ENCODE measurements at places on chromosomes 1 and 21. TPM values are rescaled to one million over a fixed set of nuclear protein-coding genes. Genes with fewer than 3 reads are reported as not detected.

GRCh38 chr1:183267646-183268431 is 81.8 kb downstream of the LAMC2 start:
- peak; percentile 98 for DNase-seq

Gene PLEKHN1
- 4.6 TPM for total RNA-seq

- DNase-seq = peak; percentile 28
Measured at GRCh38 chr1:90175490-90176167, 180.7 kb downstream of the ZNF326 start.

DNA sequence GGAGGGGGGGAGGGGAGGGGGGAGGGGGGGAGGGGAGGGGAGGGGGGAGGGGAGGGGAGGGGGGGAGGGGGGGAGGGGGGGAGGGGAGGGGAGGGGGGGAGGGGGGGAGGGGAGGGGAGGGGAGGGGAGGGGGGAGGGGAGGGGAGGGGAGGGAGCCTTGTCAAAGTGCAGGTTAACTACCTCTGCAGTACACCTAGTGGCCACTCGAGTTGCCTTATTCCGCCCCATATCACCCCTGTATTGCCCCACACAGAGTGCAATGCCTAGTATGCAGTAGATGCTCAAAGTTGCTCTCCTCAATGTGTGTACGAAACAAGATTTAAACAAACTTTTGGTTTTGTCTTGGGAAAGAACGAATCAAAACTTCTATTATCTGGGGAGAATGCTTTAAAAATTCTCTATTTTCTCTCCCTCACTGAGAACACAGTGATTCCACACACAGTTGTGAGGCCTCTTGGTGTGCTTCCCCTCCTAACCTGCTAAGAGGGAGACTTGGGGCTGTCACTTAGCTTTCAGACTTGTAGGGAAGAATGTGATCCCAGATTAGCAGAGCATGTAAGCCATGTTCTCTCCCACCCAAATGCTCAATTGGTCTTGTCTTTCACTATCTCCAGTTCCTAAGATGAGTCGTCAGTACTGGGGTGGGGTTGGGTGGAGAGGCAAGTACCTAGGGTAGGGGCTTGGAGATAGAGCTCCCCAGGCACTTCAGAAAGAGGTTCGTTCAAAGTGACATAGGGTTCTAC is 79.7 kb upstream of the MAP10 start:
- no peak for DNase-seq

DNA sequence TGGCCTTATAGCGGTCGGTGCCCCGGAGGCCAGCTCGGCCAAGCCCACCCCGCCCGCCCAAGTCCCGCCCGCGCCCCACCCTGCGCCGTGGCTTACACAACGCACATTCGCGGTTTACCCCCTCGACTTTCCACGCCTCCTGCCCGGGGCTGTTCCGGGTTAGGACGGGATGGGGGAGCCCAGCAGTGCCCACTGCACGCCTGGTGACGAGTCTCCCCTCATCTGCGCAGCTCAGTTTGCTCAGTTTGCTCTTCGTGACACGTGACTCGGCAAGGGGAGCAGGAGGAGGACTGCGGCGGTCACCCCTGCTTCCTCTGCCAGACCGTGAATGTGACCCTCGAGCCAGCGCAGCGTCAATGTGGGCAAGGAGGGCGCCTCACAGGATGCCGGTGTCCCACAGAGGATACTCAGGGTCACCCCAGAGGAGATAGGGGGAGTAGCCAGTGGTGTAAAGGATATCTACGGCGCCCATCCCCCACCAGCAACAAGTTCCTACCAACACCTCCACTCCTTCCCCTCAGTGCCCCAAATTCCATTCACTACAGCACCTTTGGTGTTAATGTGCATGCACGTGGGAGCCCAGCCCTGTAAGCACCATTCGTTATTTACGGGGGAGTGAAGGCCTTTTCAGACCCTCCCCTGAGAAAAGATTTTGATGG is 350 bp upstream of the S100A6 start:
- DNase-seq = peak; percentile 63

Gene OSCP1
- 4.4 TPM for total RNA-seq

Gene FGR
- total RNA-seq = not detected

Gene DCDC2B
- not detected for total RNA-seq

GRCh38 chr1:201476670-201477344 is 7.8 kb upstream of the PHLDA3 start:
- DNase-seq = peak; percentile 95

Gene CCDC190
- total RNA-seq = not detected

- DNase-seq = no peak
Measured at GRCh38 chr1:11501491-11501897, 22.5 kb downstream of the DISP3 start.

Gene AGMAT
- total RNA-seq = 1.1 TPM

DNA sequence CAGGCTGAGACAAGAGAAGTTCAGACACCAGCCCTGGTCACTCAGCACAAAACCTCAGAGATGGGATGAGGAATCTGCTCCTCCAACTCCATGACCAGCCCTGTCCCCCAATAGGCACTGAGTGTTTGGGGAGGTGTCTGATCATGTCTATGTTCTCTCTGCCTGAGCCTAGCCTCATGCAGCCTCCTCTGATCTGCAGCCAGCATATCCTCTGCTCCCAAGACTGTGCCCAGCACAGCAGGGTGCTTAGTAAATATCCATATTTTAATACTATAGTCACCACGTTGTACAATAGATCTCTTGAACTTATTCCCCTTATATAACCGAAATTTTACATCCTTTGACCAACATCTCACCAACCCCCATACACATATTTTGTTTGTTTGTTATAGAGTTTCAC is 202.9 kb downstream of the MATN1 start:
- no peak for DNase-seq

Gene FMO2
- not detected for total RNA-seq

DNA sequence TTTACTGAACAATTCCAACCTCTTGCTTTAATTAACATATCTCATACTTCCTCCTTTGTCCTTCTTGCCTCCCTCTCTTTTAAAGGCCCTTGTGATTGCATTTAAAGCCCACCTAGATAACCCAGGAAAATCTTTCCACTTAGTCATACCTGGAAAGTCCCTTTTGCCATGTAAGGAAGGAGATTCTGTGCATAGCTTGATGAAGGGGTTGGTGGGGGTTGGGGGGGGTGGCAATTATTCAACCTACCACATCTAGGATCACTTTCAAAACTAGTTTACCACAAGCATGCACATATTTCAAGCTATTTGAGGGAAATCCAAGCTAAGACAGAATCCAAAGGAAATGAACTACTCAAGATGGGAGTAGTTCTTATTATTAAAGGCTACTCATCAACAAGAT is 249.1 kb upstream of the PTBP2 start:
- peak; percentile 54 for DNase-seq

Gene FCER1G
- total RNA-seq = 0.27 TPM

DNA sequence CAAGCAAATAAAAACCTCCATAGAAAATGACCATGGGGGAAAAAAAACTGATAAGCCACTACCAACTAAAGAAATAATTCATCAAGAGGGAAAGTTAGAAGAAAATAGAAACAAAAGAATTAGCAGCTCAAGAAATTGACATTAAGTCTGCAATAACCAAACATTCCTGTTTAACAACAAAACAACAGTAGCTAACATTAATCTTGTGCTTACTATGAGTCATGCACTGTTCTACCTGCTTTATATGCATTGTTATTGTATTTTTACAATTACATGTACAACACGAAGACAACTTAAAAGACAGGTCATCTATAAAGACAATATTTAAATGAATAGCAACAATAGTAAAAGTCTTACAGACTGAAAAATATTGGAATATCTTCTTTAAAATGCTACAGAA is 34.4 kb upstream of the LRRC7 start:
- peak; percentile 23 for DNase-seq

Gene LRRC38
- total RNA-seq = not detected

Gene KCNJ6
- total RNA-seq = not detected

DNA sequence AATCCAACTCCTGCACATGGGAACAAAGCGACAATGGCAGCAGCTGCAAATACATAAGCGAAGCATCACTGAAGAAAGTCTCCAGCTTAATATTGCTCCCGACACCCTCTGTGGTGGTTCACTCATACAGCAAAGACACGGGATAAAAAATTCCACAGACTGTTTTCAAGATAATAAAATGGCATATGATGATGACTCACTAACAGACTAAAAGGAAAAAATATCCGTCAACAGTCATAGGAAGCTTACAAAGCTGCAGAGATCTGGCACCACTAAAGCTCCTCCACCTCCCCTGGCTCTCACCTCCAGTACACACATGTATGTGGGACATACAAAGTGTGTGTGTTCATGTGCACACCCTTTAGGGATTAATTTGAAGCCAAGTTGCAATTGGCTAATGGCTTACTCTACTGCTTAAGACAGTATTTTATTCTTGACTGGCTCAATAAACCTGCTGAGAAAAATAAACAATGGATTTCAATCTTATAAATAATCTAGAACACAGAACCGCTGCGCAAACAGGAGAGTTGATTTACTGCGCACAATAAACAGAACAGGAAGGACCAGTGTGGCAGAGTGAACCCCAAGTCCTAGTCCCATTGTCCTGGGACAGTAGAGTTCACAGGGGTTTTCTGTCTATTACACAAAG is 94.4 kb downstream of the SLC45A1 start:
- no peak for DNase-seq

DNA sequence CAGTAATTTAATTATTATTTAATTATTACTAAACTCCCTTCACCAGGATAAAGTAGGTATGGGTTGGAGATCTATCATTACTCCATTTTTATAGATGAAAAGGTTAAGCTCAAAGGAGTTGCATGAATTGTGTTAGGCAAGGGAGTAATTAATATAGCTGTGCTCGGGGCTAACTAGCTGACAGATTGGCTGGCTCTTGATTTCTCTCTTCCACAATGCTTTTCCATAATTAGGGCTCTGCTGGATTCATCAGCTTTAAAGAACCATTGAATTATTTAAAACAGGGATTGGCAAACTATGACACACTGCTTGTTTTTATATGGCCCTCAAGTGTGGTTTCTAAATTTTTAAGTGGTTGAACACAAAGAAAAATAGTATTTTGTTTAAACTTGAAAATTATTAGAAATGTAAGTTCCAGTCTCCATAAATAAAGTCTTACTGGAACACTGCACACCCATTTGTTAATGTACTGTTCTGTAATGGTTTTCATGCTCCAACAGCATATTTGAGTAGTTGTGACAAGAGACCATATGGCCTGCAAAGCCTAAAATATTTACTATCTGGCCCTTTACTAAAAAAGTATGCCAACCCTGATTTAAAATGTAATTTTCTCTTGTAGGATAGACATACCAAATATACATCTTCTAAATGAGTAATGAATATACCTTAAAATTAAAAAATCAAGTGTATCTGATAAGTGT is 76.4 kb downstream of the GDAP2 start:
- no peak for DNase-seq

GRCh38 chr1:160117709-160118183 is 2.2 kb downstream of the ATP1A2 start:
- DNase-seq = no peak

- no peak for DNase-seq
Measured at GRCh38 chr1:206768472-206769303, 1.9 kb upstream of the IL19 start.

Gene ETS2
- 46.4 TPM for total RNA-seq

DNA sequence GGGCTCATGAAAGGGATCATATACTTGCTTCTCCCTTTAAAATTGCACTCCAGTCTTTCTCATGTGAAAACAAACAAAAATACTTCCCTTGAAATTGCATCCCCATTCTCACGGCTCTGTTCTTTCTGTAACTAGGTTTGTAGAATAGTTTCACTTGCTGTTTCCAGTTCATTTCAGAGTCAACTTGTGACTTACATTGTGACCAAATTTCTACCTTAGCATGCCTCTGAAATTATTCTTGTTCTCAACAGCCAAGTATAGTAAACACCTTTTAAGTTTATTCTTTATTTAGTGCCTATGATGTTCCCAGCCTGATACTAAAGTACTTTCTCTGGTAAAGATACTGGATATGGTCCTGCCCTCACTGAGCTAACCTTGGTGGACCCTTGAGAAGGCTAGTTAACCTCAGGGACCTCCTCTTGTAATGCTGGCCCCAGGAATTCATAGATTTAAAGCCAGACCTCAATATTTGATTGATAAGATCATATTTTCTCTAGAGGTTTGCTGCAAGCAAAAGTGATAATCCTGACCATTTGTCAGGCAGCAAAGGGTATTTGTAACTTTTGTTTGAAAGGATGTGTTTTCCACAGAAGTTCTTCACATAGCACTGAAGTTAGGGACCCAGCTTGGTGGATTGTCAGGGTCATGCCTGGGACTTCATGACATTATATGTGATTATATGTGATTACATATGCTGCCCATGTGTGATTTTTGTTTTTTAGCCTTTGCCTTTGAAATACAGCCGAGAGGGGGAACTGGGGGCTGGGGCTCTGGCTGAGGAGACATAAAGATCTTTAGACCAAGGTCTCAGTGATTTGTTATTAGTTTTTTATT is 29.6 kb downstream of the VANGL2 start:
- DNase-seq = no peak

DNA sequence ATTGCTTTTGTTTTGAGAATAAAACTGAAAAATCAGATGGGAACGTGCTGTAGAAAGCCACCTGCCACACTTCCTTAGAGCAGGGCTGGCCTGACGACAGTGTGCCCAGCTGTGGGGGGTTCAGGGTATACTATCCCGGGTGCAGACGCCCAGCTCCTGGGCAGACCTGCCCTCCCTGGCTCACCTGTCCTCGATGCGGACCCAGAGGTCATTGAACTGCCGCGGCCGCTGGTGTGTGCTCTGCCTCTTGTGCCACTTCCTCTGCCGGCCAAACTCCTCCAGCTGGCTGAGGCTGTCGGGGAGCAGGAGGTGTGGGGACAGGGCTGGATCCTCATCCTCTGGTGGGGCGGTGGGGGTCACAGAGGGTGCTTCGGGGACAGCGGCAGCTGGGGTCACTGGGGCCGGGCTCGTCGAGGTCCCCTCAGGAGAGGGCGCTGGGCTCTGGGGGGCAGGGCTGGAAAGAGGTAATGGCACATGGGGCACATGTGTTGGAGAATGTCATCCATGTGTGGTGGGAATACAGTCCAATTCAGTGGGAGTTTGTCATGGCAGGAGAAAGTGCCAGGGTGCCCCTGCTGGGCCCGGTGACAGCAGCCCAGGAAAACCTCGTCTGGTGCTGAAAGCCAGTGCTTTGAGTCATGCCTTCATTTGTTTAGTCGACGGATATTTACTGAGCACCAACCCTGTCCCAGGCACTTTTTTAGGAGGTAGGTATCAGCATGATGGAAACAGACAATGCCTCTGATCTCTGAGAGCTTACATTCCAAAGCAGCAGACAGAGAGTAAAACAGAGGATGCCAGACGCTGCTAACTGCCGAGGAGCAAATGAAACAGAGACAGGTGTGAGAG is 222.0 kb downstream of the TRABD2B start:
- no peak for DNase-seq

Gene RGS5
- total RNA-seq = 1.3 TPM

Gene LCE1C
- 3.5 TPM for total RNA-seq

DNA sequence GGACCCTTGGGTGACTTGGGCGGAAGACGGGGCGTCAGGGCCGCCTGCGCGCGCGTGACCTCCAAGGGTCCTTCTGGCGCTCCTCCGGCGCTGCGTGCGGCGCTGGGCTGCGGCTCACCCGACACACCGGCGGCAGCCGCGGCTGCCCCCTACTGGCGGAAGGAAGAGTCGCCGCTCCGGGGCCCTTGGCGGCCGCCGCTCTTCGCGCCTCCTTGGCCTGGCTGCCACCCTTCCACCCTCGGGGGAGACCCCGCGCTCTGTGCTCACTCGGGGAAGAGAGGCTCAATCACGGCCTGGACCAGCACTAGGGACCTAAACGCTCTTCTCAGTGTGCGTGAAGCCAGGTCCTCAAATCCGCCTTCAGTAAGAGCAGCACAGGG is 89.7 kb downstream of the DMRTA2 start:
- DNase-seq = peak; percentile 15

Data from foreskin keratinocyte (primary cell).